ENCODE measurements at places on chromosomes 11 and 22. TPM values are rescaled to one million over a fixed set of nuclear protein-coding genes. Genes with fewer than 3 reads are reported as not detected.

DNA sequence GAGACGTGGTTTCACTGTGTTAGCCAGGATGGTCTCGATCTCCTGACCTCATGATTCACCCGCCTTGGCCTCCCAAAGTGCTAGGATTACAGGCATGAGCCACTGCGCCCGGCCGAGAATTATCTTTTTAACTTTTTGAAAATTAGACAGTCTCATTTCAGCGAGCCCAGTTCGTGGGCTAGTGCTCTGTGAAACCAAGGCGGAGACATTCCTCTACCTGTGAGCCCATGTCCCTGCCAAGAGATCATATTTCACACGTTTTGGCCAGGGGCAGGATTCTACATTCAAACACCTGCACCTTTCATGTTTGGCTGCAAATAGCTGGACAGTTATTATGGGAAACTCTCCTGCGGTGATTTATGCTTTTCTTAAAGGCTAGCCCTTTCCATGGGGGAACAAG is 60.3 kb downstream of the IRAG1 start:
- DNase-seq = no peak

GRCh38 chr11:3006505-3007260 is 14.6 kb upstream of the NAP1L4 start:
- DNase-seq = no peak

GRCh38 chr11:36044636-36045035 is 100.8 kb downstream of the LDLRAD3 start:
- DNase-seq = no peak

GRCh38 chr22:35797411-35797810 is 79.7 kb downstream of the APOL5 start:
- no peak for DNase-seq

DNA sequence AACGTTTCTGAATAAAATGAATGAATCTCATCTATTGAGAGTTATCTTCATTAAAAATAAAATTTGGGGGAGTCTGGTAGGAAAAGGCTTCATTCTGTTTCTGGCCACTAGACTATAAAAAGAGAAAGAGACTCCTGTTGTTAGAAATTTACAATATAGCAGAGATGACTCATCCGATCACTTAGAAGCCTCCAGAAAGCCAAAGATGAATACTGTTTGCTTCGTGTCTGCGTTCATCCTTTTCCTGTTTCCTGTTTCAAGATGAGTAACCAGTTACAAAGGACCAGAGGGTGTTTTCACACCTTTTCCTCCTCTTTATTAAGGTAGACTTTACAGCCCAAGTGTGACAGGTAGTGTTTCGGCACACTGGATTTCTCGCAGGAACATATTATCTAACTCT is 1120.7 kb downstream of the LRRC4C start:
- DNase-seq = no peak

GRCh38 chr11:17428261-17428660 is 39.8 kb upstream of the KCNJ11 start:
- no peak for DNase-seq

DNA sequence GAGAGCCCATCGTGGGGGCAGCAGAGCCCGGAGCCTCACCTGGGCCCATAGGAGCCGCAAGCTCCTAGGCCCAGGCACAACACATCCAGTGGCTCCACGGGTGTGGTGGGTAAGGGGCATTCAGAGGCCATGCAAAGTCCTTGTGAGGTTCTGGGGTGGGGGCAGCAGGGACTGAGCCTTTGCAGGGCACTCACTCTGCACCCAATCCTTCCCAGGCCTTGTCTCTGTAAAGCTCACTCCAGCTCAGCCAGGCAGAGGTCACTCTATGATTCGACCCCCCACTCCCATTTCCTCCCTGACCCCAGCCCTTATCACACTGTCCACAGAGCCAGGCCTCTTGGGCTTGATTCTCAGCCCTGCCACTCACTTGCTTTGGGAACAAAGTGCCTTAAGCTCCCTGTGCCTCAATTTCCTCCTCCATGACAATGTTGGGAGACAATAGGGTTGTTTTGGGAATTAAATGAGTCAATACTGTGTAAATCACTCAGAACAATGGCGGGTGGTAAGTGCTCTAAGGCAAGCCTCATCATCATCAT is 46.6 kb downstream of the LRRC32 start:
- no peak for DNase-seq

GRCh38 chr22:48092866-48093265 is 1330.4 kb downstream of the TBC1D22A start:
- DNase-seq = no peak

DNA sequence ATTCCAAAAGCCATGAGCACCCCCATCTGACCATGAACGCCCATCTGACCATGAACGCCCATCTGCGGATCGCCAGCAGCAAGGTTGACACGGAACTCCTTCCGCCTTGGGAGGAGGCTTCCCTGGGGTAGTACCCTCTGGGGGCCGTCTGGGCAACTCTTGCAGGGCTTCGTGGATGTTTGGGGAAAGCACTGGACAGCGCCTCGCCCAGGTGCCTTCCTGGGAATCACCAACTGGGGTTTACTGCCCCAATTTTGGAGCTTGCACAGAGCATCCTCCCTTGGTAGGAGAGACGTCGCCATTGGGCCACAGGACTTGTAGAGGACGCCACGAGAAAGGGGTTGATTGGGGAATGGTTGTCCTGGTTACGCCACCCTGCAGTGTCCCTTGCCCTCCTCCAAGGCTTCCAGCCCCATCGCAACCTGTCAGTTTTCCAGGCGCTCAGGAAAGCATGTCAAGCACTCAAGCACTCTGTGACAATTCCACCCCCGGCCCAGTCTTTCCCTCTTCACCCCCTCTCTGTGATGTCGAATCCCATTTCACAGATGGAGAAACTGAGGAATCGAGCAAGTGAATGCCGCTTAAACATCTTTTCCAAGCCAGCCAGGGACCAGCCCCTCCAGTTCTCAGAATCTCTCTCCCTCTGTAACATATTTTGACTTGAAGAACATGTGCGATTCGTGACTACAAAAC is 914 bp upstream of the PRDM11 start:
- DNase-seq = peak; percentile 12

DNA sequence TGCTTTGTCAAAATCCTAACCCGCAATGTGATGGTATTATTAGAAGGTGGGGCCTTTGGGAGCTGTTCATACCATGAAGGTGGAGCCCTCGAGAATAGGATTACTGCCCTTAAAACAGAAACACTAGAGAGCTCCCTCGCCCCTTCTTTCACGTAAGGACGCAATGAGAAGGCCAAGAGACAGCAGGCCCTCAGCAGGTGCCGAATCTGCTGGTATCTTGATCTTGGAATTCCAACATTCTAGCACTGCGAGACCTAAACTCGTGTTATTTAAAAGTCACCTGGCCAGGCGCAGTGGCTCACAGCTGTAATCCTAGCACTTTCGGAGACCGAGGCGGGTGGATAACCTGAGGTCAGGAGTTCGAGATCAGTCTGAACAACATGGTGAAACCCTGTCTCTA is 33.1 kb downstream of the LARGE1 start:
- DNase-seq = no peak

GRCh38 chr11:64851831-64852351 is 7.4 kb upstream of the CDC42BPG start:
- no peak for DNase-seq

DNA sequence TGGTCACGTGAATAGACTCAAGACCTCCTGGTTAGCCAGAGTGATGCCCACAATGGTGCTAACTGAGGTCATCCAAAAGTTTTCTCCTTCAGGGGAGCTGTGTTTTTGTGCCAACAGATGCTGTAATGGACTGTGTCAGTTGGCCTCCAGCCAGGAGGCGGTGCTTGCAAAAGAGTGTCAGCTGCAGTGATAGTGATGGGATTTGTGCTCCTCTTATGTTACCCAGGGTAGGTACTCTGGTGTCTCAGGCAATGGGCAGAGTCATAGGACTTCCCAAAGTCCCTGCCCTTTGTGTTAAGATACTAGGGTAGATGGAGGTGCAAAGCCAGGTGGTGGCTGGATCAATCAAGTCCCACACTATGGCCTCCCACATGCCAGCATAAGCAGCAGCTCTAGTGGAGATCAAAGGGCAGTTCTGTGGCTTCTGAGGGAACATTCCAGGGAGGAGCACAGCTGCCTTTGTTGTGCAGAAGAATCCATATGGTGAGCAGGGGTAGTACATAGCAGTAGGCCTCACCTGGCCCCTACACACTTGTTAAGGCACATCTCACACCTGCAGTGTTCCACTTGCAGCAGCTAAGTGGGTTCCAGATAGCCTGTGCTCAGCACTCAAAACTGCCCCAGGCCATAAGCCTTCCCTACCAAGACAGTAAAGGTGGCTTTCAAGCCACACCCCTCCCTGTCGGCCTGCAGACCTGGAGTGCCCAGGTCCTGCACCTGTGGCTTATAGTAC is 9.4 kb upstream of the FANCF start:
- DNase-seq = no peak

GRCh38 chr22:29798801-29799200 is 31.6 kb downstream of the UQCR10 start:
- DNase-seq = no peak

GRCh38 chr11:77207618-77208313 is 79.7 kb downstream of the MYO7A start:
- no peak for DNase-seq

DNA sequence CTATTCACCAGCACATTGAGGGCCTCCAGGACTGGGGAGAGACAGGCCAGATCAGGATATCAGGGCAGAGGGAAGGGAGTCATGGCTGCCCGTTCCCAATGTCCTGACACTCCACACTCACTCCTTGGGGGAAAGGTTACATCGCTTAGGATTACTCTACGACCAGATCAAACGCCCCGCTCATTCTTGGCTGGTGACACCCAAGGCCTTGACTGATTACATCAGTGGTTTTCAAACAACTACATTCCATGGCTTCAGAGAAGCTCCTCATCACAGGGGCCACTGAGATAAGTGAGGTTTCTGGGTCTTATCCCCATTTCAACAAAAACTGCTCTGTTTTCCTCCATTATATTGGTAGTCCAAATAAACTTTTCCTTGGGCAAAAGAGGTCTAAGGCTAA is 15.0 kb downstream of the UBE2L6 start:
- DNase-seq = no peak

DNA sequence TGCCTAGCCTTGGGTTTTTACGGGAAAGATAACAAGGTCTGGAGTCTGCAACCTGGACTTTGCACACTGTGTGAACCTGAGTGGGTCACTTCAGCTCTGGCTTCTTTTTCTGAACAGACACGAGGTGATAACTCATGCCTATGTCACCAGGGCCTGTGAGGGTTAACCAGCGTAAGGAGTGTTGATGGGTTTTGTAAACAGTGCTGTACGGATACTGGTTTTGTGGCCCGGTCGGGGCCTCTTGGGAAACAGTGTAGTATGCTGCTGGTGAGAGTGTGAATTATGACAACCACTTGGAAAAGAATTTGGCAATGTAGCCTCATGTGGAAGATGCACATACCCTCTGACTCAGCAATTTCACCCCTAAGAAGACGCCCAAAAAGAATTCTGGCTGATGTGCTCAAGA is 266.8 kb downstream of the MN1 start:
- DNase-seq = no peak

GRCh38 chr11:45778341-45778740 is 26.6 kb upstream of the SLC35C1 start:
- DNase-seq = no peak

GRCh38 chr11:111532365-111532709 is 8.2 kb upstream of the LAYN start:
- no peak for DNase-seq

- no peak for DNase-seq
These were observed 1.0 kb upstream of the ROBO4 start for GRCh38 chr11:124898711-124899110.

GRCh38 chr22:23684561-23685031 is 6.2 kb upstream of the RGL4 start:
- DNase-seq = no peak

DNA sequence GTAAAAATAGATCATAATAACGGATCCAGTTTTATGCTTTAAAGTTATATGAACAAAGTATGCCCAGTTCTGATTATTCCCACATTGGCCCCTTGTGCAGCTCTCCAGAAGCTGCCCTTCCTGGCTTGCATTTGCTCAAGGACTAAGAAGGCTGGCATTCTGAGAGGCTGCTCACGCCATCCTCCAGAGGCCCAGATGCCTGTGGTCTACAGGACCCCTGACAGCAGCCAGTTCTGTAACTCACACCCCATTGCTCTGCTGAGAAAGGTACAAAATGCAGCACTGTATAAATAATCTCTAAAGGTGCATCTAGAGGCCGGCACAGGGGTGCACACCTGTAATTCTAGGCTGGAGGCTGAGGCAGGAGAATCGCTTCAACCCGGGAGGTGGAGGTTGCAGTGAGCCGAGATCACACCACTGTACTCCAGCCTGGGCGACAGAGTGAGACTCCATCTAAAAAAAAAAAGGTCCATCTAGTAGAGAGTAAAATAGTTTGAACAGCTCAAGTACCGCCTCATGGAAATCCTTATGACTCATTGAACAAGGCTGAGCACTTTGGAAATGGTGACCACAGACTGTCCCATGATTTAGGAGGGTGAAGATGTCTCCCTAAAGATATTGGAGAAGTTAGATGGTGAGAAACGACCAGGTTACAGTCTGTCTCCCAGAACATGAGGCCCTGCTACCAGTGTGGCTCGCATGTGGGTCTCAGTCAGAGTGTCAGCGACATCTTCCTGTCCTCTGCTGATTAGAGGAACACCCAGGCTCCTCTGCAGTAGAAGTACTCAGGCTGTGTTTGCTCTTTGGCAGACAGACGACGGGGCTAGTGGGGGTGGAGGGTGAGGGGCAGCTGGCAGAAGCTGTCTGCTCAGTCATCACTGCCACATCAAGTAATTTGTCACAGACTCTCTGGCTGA is 56.3 kb downstream of the KREMEN1 start:
- DNase-seq = no peak

DNA sequence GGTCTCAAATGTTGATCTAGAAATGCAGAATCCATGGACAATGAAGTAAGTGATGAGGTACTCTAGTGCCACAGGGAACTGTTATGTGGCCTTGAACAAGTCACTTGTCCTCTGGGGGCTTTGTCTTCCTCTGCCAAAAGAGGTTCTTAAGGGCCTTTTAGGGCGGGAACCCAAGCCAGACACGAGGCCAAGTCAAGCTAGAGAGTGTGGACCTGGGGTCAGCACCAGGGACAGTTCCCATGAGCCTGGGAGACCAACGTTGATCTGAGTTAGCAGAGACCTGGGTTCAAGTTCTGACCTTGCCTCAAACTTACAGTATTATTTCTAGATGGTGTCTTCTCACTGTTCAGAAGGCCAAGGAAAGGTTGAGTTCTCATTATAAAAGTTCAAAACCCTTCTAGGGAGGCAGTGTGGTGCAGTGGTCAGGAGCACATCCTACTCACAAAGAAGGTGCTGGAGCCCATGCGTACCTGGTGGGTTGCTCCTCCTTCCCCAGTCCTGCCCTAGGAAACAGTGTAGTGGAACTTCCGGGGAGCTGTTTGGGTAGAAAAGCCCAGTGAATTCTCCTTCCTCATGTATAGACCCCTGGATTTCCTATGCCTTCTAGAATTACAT is 121.5 kb downstream of the CHST1 start:
- peak; percentile 19 for DNase-seq

GRCh38 chr11:86499723-86500129 is 125.0 kb downstream of the CCDC81 start:
- DNase-seq = no peak

Gene SHISA8
- total RNA-seq = not detected

Gene OR6A2
- not detected for total RNA-seq

Gene CACNA1I
- total RNA-seq = 8.8 TPM

Gene LINC01488
- not detected for total RNA-seq

Gene SLC22A25
- total RNA-seq = not detected

Gene PKDREJ
- total RNA-seq = not detected

Gene SCN4B
- total RNA-seq = 0.28 TPM

Gene SLC22A12
- total RNA-seq = not detected

Gene MMP12
- not detected for total RNA-seq

Gene OR8K3
- not detected for total RNA-seq
